Large intestine (tissue), 12 donors: ENCODE measurements at places on chromosomes 4 and X.
A peak's percentile ranks its signal among the peaks of the same experiment; 100 is the strongest.

DNA sequence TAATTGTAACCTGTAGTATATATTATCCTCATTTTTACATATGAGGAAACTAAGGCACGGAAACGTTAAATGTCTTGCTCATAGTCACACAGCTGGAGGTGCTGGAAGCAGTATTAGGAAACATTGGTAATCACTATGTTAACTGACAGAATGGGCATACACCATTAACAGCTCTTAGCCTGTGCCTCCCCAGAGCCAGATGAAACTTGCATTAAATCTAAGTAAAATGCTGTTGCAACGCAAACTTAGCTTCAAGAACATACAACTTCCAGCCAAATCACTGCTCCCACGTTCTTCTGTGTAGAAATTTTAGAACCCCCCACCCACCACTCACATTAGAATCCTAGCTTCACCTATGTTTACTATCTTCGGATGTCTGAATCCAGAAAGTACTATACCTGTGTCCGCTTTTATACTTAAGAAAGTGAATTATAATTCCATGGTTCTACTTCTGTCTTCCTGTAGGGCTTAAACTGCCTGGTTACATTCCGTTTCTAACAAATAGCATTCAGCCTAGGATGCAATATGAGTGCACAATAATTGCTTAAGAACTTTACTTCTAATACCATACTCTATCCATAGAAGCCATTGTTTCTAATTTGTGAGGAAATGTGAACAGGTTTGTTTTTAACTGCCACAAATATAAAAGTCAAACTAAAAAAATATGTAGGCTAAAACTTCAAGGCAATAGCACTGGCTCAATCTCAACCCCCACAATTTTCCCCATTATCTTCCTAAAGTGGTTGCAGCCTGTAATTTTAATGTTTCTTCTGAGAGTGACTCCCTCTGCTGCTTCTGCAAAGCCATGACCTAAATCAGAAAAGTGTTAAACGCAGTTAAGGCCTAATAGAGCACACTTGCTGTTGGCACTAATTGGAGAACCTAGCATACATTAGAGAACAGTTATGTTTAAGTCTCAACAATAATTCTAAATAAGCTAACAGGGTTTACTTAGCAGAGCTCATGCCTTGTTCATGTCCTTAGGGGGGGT is 4.4 kb downstream of the UNC5C start:
- DNase-seq = no peak

DNA sequence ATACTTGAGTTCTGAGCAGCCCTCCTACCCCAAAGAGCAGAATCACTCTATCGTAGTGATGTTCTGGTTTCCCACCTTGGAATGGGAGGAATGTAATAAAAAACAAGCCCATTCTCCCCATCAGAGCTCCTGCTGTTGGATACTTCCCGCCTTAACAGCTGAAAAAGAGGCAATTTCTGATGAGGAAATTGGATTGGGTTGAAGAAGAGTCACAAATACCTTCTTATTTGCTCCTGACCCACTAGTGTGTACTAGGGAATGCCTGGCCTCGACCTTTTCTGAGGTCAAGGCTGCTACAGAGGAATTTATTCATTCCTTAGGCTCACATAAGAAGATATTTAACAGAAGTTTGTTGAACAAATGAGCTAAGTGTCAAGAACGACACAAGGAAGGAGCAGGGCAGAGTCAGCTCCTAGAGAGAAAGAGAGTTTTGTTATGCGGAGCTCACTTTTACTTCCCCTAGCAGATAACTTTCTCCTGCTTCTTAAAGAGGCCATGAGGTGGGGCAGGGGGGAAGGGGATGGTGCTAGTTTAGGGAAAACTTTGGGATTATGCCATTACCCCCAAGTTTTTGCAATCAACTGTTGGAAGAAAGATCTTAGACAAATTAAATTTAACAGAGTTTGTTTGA is 273.8 kb upstream of the CLNK start:
- no peak for DNase-seq

- DNase-seq = no peak
Observed at GRCh38 chr4:182192511-182193181, 50.6 kb upstream of the TENM3 start.

- DNase-seq = no peak
Observed at GRCh38 chrX:19857131-19857530, 30.3 kb downstream of the SH3KBP1 start.

DNA sequence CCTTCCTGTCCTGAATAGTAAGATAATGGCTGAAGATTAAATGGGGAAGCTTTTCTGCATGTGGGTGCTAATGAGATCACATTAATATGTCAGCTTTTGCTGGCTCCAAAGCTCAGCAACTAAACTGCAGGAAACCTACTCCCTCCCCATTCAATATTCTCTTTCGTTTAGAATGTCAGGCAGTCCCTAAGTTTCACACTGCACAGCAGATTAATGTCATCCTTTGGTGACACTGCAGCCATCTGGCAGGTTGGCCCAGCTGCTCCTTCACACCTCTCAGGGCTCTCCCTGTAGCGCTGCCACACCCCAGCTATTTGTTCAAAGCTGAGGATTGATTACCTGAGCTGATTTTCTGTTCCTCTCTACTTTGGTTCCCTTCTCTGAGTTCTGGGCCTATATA is 110.5 kb downstream of the KDR start:
- DNase-seq = no peak

GRCh38 chr4:20700007-20700761 is at the start of gene PACRGL:
TSS of gene PACRGL (plus strand) at chr4:20700458. CDS start at chr4:20704482, 4,024 bp downstream.
- peak; percentile 97 for DNase-seq

- DNase-seq = no peak
Observed at GRCh38 chrX:476724-477075, 90.0 kb upstream of the PPP2R3B start.

DNA sequence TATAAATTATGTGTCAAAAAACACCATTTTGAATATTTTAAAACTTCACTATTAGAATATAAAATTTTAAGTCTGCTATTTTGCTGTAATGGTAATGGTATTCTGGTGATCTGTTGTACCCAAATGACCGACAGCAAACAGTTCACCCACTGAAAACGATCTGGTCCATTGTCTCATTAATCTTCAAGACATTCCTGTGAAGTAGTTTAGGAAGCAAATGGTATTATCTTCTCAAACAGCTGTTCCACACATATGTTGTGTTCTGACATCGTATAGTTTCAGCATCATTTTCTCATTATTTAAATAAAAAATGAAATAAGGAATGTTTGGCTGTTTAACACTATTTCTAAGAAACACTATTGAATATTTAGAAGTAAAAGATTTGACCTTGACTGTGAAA is 98.1 kb downstream of the WWC2 start:
- no peak for DNase-seq

GRCh38 chr4:52106191-52106590 is 55.1 kb downstream of the SPATA18 start:
- DNase-seq = no peak

DNA sequence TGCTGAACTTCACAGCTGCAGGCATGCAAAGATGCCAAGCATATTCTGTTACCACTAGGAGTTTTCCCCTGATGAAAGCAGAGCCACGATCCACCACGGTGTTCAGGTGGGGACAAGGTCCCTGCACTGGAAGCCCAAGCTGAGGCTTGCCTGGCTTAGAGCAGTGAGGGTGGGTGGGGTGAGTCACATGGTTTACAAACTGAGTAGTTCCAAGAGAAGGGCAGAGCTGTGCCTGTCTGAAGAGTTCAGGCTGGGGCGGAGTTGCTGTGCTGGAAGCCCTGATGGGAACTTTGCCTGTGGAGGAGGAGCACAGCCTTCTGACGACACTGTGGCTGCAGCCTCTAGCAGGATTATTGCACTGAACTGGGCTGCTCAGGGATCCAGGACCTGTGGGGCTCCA is 45.5 kb downstream of the FAM9B start:
- peak; percentile 28 for DNase-seq

DNA sequence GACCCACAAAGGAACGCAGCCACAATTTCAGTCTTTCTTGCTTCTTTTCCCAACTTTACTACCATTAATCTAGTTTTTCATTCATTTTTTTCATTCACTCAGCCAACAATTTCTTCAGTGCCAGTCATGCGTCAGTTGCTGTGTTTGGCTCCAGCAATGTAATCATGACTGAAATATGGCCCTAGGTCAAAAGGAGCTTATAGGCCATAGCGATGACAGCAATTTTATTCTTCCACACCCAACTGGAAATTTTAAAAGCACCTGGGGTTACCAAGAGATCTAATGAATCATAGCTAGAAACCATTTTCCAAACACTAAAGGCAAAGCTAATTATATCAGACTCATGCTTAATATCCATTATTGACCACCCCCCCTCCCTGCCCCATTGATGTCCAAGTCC is 29.8 kb upstream of the C1QTNF7 start:
- DNase-seq = no peak

DNA sequence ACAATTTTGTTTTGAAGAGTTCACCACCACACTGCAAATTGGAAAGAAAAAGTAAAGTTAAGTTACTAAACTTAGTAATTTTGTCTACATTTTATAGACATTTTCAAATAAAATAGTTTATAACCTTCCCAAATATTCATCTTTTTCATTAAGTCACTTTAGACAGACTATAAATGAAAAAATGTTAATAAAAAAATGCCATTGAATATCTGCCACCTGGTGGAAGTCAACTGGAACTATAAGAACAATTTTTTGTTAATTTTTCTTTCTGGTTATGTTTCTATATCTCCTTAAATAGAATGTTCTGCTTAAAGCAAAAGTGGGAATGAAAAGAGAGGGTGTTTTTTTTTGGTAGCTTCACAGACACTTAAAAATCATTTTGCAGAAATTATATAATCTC is 534.4 kb upstream of the PCDH10 start:
- DNase-seq = no peak

DNA sequence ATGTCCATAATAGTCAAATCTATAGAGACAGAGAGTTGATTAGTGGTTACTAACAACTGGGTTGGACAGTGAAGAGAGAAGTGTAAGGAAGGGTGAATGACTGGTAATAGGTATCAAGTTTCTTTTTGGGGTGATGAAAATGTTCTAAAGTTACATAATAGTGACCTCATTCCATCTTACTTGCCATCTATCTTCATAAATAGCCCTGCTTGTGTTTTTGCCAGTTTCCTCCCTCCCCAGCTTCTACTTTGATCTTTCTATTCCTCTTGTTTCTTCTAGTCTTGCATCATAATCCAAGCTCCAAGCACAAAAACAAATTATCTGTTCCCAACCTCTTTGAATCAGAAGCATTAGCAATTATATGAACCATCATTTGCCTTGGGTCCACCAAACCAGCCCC is 40.2 kb upstream of the TET2 start:
- no peak for DNase-seq

GRCh38 chr4:121125498-121125885 is 38.6 kb downstream of the TNIP3 start:
- no peak for DNase-seq

DNA sequence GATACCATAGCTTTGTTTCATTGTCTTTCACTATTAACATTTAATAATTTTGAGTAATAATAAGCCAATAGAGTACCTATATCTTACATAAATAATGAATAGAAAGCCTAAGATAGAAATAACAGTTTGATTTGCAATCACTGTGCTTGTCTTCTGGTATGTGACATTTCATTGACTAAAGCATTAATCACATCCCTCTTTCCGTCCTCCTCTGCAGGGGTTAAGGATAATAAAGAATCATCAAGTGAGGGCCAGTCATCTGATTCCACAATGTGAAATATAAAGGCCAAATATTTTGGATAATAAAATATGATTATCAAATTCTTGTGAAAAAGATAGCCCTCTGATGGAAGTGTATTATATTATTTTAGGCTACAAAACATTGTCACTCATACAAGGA is 2073.4 kb downstream of the ARAP2 start:
- DNase-seq = no peak

DNA sequence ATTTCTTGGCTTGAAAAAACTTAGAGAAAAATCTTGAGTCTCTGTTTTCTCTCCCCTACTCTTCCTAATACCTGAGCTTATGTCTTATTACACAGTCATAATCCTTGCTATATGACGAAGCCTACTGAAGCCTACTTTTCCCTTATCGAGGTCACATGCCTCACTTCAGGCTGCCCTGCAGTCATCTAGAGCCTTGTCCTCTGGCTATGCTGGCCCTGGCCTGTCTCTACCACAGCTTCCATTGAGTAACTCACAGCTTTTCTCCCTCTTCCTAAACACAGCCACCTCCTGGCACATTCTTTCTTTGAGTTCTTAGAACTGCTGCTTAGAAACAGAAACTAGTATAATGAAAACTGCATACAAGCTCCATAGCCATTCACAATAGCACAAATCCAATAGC is 1698.3 kb downstream of the STIM2 start:
- no peak for DNase-seq

- DNase-seq = no peak
Observed at GRCh38 chr4:27873596-27873995, 1013.0 kb downstream of the STIM2 start.

- no peak for DNase-seq
Observed at GRCh38 chr4:100208964-100209363, 18.7 kb upstream of the DDIT4L start.

GRCh38 chr4:109752525-109752924 is 22.7 kb upstream of the PLA2G12A start:
- no peak for DNase-seq

DNA sequence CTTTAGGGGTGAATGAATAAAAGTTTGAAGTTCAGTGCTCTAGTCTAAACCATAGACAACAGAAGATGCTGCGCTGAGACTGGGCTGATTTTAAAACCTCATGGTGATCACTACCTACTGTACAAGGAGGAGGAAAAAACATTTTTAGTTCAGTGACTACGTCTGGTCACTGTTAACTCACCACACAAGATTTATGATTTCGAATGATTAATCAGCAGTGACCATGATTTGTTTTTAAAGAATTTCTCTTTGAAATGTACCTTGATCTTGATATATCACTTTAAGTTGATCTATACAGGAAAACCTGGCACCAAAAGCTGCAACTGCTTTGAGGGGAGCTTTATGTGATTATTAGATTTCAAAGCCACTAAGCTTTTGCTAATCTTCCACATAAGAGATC is 286.3 kb downstream of the PDGFC start:
- DNase-seq = no peak

- no peak for DNase-seq
Observed at GRCh38 chr4:134388351-134388750, 186.8 kb upstream of the PABPC4L start.

DNA sequence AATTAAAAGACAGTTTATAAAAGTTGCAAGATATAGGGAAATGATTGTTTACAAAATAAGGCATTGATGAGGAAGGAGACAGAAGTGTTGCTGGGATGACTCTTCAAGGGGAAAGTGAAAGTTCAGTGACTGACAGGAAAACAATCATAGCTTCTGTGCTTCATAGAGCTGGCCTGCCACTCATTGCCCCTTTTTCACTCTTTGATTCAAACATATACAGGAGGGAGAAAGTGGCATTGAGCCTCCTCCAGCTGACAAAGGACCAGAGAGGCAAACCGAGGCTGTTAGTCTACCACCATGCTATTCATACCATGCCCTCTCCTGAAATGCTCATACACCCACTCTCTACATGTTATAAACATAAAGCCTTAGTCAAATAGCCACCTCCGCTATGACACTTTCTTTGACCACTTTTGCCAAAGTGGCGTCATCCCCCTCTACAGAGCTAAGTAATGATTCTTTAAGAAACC is 79.2 kb upstream of the ATOH1 start:
- DNase-seq = no peak
